ENCODE measurements at places on chromosomes 4 and X. TPM values are rescaled to one million over a fixed set of nuclear protein-coding genes. Genes with fewer than 3 reads are reported as not detected.

The LIMCH1 gene
- not detected for total RNA-seq

The GABRA4 gene
- not detected for total RNA-seq

The LRCH2 gene
- not detected for total RNA-seq

The GAGE12F gene
- total RNA-seq: not detected

The NXF2B gene
- not detected for total RNA-seq

The ATP10D gene
- total RNA-seq: 4.7 TPM

The FAM47E gene
- not detected for total RNA-seq

The AKAP14 gene
- total RNA-seq: not detected

The EVC gene
- total RNA-seq: 2.5 TPM

The TMEM192 gene
- 7.9 TPM for total RNA-seq

The NUDT10 gene
- 3.5 TPM for total RNA-seq

The MAB21L2 gene
- total RNA-seq: not detected

The MAGEA8 gene
- not detected for total RNA-seq

The ATOH1 gene
- not detected for total RNA-seq

The EDNRA gene
- not detected for total RNA-seq

The RNF113A gene
- total RNA-seq: 33.2 TPM

The ADRA2C gene
- total RNA-seq: not detected

The SLC9B1 gene
- 2.4 TPM for total RNA-seq

The PCDH18 gene
- not detected for total RNA-seq

The RAB41 gene
- total RNA-seq: not detected

Measured in activated CD8-positive, alpha-beta T cell treated with anti-CD3 and anti-CD28 coated beads for 36 hours (primary cell).